Stimulated activated CD8-positive, alpha-beta memory T cell treated with anti-CD3 and anti-CD28 coated beads, Interleukin-12 subunit alpha, Interleukin-12 subunit beta, amount 100 ng/mL, for 4 hours (primary cell): ENCODE measurements at places on chromosomes 7 and 10.

DNA sequence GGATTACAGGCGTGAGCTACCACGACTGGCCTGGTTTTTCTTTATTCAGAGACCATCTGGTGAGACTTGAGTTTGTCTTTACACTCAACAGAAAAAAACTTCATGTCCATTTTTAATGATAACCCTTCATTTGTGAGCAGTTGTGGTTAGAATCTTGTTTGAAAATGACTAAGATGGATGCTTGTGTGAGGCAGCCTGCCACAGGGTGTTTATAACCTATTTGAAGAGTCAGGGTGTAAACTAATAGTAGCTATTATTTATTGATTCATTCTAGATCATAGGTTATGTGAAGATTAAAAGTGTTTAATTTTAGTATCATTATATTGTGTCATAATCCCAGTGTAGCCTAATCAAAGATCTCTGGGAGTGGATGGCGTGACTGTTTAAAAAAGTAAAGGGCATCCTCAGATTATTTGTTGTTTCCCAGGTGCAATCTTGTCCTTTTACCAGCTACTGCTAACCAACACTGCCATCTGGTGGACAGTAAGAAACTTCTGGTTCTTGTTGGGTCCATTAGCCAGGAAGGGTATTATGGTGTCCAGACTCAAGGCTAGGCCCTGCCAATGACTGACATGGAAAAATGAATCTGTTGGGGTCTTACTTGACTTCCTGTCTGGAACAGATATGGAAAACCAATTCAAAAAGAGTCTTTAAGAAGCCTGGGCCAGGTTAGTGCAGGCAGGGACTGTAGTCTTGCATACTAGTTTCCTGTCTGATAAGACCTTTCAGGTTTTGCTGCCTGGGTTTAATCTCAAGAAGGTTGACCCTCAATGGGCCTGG is 24.9 kb downstream of the NRBF2 start:
- no peak for DNase-seq

DNA sequence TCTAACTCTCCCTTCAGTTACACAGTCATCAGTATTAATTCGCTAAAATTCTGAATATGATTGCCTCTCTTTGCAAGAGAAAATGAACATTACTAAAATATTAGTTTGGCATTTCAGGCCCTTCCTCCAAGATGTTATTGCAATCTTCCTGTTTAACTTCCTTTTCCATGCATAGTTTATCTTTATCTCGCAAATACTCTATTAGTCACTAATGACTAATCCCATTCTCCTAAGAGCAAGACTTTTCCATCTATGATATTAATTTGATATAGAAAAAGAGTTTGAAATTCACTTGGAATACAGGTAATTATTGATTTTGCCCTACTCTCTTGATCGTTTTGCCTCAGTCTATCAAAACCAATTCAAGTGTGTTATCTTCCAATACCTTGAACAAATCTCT is 41.8 kb upstream of the SEMA3A start:
- DNase-seq: no peak

DNA sequence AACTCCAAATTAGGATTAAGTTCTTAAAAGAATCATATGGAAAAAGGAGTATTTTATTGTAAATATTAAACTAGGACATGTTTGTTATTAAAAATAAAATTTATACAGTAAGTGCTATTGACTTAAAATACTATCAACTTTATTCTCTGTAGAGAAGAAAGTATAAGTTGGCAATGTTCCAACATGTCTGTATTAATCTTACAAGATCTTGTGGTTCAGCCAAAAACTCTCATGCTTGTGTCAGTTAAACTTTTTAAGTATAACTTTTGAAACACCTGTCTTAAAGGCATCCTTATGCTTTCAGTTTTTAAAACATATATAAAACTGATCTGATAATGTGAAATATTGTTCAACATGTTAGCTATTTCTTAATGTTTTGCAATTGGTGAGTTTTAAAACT is 160.7 kb downstream of the ZEB1 start:
- no peak for DNase-seq

- DNase-seq: no peak
These were observed 47.2 kb downstream of the DNAJC12 start for GRCh38 chr10:67790534-67791408.

DNA sequence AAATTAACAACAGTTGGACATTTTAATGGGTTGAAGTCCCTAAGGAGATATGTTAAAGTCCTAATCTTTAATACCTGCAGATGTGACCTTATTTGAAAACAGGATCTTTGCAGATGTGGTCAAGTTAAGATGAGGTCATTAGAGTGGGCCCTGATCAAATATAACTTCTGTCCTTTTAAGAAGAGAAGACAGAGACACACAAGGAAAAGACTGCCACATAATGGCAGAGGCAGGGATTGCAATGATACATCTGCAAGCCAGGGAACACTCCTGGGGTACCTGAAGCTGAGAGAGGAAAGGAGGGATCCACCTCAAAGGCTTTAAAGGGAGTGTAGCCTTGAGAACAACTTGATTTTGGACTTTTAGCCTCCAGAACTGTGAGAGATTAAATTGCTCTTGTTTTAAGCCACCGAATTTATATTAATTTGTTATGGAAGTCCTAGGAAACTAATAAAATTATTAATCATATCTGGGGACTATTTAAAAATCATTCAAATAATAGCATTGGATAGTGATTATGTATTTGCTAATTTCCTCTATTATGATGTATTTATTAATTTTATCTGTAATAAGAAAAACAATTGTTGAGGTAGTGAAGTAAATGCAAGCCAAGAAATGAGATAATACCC is 700.0 kb upstream of the PCDH15 start:
- DNase-seq: no peak

DNA sequence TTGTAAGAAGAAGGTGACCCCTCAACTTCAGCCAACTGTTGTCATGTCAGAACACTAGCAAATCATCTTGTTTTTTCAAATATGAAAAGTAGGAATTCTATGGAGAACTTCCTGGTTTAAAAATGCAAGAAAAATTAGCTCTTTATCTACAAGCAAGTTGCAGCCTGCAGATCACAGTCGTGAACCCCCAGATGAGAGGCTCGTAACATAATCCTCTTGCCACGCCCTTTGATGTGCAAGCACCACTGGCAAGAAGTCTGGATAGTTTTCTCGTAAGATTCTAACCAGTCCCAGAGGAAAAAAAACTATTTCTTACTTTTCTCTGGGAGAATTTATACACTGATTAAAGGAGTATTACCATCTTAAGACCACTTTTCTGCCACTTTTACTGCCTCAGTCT is 132.3 kb downstream of the DPY19L1 start:
- DNase-seq: no peak

DNA sequence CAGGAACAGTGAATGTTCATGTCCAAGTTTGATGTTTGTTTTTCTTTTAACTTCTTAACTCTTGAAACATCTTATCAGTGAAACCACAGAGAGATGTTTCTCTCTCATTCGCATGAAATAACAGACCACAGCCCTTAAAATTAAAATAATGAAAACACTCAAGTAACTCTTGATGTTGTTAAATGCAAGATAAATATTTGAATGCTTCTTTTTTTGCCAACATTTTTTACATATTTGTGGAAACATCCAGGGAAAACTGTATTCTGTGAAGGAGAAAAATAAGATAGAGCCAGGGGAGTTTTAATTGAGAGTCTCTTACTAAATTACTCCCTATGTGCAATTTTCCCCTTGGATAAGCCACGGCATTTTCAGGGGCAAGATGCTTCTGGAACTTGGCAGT is 361.8 kb upstream of the MGMT start:
- DNase-seq: no peak

- DNase-seq: no peak
These were observed 118.2 kb upstream of the TCF7L2 start for GRCh38 chr10:112831859-112832258.

GRCh38 chr7:8133188-8133848 is 128.6 kb downstream of the ICA1 start:
- no peak for DNase-seq

GRCh38 chr10:109740436-109740835 is 182.9 kb downstream of the XPNPEP1 start:
- no peak for DNase-seq

DNA sequence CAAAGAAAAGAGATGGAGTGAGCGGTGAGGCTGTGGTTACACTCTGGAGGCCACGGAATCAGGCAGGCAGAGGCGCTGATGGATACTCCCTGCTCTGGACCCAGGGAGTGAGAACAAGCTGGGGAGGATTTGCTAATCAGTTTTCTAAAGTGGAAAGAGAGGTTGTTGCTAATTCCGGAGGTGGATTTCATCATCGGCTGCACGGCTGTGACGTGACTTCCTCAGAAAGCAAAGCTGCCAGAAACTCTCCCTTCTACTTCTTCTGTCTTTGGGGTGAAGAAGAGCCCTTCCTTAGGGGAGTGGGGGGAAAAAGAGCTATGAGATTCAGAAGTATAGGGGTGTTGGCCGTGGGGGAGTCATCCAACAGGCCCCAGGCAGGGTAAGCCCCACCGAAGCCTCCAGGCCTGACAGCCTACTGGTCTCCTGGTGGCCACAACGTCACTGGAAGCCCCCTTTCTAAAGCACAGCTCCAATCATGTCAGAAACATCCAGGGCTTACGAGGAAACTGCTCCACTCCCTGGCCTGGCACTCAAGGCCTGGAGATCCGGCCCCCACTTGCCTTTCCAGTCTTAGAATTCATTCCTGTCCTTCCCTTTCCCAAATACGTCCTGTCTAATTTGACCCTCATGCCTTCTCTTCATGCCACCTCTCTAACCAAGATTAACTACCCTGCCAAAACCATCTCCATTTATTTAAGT is 114.5 kb downstream of the HIP1 start:
- DNase-seq: no peak

GRCh38 chr7:93156884-93157283 is 8.7 kb upstream of the SAMD9L start:
- no peak for DNase-seq

- no peak for DNase-seq
These were observed 975.2 kb downstream of the SORCS1 start for GRCh38 chr10:106189292-106189691.

GRCh38 chr7:148697256-148698006 is 1.3 kb upstream of the CUL1 start:
- peak; percentile 12 for DNase-seq

GRCh38 chr10:28906415-28906814 is 229.1 kb downstream of the BAMBI start:
- DNase-seq: no peak

GRCh38 chr10:21203473-21204107 is 306.5 kb upstream of the NEBL start:
- no peak for DNase-seq

- DNase-seq: no peak
These were observed 22.3 kb downstream of the PDGFA start for GRCh38 chr7:497346-497745.

- no peak for DNase-seq
These were observed 130.6 kb upstream of the SLC26A5 start for GRCh38 chr7:103576641-103577040.

- no peak for DNase-seq
These were observed 12.9 kb upstream of the KCND2 start for GRCh38 chr7:120260111-120260510.

- DNase-seq: no peak
These were observed 59.2 kb upstream of the CYP2C9 start for GRCh38 chr10:94879214-94879613.

DNA sequence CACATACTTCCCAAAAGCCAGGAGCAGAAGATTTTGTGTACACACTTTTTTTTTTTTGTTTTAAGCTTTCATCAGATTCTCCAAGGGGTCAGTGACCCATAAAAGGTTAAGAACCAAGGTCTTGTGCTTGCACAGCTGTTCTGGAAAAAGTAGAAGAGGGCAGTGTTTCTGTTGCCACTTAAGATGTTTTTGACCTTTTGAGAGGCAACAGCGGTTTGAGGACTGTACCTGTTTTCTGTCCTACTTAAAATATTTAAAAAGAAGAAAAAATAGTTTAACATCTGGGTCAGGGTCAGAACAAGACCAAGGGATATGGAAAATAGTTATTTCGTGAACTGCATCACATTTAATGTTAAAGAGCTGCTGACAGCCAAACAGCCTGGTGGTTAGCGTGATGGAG is 32.9 kb downstream of the AUTS2 start:
- no peak for DNase-seq

GRCh38 chr7:107206136-107206535 is 37.3 kb downstream of the HBP1 start:
- no peak for DNase-seq

GRCh38 chr7:75658802-75659201 is 79.9 kb downstream of the HIP1 start:
- no peak for DNase-seq

DNA sequence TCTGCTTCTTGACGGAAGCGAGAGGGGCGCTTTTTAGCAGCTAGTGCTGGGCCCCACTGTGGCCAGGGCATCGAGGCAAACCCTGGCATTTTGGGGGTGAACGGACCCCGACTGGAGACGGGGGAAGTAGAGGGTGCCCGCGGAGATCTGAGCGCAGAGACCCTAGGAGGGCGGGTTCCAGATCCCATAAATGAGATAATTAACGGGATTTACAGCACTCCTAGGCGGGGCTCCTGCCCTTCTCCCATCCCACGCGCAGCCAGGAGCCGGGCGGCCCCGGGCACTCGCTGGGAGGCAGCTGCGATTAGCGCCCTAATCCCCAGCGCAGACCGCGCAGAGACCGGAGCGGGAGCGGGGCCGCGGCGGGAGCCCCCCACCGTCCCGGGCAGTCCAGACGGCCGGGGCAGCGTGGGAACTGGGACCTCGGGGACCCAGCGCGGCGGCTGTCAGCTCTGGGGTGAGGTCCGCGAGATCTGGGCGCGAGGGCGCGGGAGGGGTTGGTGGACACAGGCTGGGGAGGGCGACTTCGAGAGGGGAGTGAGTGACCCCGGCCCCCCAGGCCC is 735 bp downstream of the JCAD start:
- DNase-seq: no peak

GRCh38 chr7:17942231-17942630 is 1.9 kb upstream of the SNX13 start:
- no peak for DNase-seq

- no peak for DNase-seq
These were observed 17.5 kb upstream of the TECTB start for GRCh38 chr10:112265745-112266144.

DNA sequence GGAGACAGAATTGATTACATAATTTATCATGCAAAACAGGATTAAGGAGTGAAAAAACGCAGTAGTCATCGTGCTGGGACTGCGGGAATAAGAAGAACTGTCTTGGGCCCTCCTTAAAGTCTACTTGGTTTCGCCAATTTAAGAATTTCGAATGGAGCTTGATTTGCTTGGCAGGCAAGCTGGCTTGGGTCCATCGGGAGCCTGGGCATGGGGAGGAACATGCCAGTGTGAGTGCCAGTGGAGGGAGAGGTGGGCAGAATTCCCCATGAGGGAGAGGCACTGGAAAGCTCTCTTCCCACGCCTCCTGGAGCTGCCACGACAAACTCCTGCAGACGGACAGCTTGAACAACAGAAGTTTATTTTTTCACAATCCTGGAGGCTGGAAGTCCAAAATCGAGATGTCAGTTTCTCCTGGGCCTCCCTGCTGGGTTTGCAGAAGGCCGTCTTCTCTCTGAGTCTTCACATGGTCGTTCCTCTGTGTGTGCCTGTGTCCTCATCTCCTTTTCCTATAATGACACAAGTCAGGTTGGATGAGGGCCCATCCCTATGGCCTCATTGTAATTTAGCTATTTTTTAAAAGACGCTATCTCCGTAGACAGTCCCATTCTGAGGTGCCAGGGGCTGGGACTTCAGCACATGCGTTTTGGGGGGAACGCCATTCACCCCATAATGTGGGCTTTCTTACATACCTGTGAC is 528.7 kb upstream of the DPP6 start:
- no peak for DNase-seq

- DNase-seq: no peak
These were observed 11.1 kb downstream of the YWHAG start for GRCh38 chr7:76347710-76348109.
